Kasumi-1 (cell line): ENCODE measurements at places on chromosomes 1 and 21.
A peak's percentile ranks its signal among the peaks of the same experiment; 100 is the strongest.

DNA sequence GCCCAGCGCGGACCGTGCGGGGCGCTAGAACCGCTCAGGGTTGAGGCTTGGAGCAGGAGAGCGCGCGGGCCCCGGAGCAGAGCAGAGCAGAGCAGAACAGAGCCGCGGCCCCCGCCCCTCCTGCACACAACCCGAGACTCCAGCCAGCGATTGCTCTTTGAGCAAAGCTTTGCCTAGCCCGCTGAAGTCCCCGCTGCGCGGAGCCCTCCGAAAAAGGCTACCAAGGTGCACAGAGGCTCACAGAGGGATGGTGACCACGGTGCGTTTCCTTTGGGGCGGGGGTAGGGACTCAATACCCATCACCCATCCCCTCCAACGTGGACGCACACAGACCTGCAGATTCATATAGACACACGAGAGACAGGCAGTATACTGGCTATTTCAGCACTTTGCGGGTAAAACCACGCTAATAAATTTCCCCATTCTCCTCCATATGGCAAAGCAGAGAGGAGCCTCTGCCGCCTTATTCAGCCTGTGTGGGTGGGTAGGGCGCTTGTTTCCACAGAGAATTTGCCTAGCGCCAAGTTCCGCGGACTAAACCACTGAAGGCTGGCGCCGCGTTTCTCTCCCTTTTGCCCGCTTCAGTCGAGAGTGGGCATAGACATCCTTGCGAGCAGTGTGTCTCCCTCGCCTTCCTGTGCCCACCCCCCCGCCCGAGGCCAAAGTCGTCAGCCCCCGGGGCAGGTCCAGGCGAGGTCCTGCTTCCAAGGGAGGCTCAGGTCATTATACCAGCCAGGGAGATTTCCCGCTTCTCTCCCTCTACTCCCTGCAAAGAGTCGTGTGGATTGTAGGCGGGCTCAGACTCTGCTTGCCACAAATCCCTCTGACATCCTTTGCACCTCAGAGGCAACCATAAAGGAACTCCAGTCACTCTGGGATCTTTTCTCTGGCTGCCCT, 8.5 kb downstream of the HLX start:
- DNase-seq = no peak

- no peak for DNase-seq
Observed at GRCh38 chr1:101566883-101567538, 330.2 kb downstream of the S1PR1 start.

- DNase-seq = no peak
Observed at GRCh38 chr1:167373986-167374385, 144.3 kb downstream of the CD247 start.

- DNase-seq = no peak
Observed at GRCh38 chr1:192626366-192627179, 9.4 kb upstream of the RGS13 start.

GRCh38 chr1:14181191-14181795, 417.2 kb upstream of the KAZN start:
- DNase-seq = no peak

DNA sequence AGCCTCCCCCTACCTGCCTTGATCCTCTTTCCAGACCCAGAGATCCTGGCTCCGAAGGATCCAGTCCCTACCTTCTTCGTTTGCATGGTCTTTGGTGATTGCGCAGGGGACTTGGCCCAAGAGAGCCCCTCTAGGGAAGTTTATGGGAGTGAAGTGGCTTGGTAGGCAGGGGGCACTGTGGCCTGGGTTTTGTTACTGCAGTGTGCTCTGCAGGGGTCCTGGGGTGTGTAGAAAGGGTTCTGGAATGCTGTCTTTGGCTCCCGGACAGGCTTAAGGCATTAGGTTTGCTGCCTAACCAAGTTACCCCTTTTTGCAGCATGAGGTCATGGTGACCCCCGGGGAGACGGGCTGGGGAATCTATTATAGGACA, 3.8 kb downstream of the ATP8B2 start:
- no peak for DNase-seq

DNA sequence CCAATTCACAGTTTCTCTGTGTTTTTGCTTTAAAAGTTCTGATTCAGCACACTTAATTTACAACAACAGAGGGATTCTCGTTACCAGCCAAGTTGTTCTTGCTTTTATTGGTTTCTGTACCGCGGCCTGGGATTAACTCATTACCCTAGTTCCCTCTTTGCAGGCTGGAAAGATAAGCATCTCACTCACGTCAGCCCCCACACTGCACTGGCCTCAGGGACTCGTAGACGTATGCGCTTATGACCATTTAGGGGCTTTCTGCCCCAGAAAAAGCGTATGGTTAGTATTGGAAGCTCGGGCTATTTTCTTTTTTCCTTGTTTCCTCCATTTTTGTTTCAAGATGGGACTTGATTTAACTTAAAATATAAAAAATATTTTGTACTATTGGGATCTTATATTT, 76.0 kb downstream of the POFUT2 start:
- no peak for DNase-seq

DNA sequence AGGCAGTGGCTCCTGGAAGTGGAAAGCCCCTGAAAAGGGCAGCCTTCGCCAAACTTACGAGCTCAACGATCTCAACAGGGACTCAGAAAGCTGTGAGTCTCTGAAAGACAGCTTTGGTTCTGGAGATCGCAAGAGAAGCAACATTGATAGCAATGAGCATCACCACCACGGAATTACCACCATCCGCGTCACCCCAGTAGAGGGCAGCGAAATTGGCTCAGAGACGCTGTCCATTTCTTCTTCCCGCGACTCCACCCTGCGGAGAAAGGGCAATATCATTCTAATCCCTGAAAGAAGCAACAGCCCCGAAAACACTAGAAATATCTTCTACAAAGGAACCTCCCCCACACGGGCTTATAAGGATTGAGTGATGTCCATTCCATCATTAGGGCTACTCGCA, 42.4 kb downstream of the PLPPR4 start:
- DNase-seq = no peak

DNA sequence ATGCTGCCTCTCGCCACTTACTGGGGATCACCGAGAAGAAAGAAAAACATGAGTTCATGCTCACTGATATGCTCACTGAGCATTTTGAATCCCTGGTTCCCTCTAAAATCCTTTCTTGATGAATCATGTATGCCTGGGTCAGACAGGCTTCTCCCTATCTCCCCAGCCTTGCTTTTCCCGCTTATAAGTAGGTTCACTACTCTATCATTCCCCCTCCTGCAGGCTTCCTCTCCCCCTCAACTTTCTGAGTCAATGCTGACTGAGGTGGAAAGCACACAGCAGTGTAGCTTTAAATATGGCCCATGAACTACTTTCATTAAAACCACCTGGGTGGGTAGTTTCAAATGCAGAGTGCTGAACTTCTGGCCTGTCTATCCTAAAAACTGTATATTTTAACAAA, 41.7 kb downstream of the FMO4 start:
- no peak for DNase-seq

DNA sequence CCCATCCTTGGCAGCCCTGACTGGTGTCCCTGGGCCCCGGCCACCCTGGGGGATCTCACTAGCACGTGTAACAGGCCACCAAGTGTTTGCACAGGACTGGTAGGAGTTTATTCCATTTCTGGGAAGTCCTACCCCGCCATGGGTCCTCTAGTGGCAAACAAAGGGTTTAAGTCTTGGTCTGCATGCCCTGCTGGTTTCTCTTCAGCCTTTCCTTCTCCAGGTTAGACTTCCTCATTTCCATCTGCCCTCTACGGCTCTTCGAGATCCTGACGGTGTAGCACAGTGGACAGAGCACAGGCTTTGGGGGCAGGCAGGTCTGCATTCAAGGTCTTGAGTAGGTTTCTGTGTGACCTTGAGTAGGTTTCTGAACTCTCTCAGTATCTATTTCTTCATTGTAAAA, 2.8 kb downstream of the AGTRAP start:
- peak; percentile 61 for DNase-seq

DNA sequence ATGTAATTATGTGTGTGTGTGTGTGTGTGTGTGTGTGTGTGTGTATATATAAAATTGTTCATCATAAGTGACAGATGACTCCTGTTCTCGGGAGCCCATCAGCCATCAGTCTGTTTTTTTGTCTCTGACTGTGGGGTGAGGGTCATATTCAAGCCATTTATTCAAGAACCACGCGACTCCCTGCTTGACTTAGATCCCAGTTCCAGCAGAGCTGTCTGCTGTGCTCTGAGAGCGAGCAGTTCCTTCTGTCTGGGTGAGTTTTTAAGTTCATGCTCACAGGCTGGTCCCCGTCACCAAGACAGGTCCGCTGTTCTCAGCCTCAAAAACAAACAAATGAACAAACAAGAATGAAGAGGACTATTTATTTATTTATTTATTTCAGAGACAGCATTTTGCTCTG, 18.3 kb upstream of the NPPB start:
- DNase-seq = no peak

DNA sequence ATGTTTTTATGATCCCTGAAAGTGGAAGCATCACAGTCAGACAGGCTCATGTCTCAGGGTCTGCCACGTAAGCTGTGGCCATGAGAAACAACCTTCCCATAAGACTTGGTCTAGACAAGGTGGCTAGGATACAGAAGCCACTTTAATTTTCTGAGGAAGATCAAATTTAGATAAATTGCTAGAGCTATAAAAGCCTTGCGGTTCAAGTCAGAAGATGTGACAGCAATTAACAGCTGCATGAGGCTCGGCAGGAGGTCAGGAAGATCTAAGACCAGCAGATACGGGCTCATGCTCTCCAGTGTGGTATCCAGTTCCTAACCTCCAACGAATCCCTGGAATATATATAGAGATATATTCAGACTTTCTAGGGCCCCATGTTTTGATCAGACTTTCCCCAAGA, 577.1 kb downstream of the PLPP3 start:
- no peak for DNase-seq

- peak; percentile 64 for DNase-seq
Observed at GRCh38 chr1:30757352-30758120, at the start of gene LAPTM5. LAPTM5 (minus strand) TSS chr1:30757774; CDS start chr1:30757745, 29 bp downstream.

DNA sequence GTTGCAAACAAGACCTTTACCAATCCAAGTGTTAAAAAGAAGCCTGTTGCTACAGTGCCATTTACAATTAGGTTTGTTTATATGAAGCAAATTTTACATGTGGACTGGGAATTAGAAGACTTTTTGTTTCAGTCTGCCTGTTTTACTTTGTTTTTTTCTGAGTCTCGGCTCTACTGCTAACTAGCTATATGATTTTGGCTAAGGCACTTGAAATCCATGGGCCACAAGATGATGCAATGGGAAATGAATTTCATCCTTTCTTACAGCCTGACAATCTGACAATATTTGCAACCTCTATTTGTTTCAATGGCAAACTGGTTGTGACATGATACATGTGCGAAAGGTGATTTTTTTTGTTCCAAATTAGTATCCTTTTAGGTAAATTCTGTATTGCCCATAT, 3.7 kb upstream of the PEX11B start:
- DNase-seq = no peak

DNA sequence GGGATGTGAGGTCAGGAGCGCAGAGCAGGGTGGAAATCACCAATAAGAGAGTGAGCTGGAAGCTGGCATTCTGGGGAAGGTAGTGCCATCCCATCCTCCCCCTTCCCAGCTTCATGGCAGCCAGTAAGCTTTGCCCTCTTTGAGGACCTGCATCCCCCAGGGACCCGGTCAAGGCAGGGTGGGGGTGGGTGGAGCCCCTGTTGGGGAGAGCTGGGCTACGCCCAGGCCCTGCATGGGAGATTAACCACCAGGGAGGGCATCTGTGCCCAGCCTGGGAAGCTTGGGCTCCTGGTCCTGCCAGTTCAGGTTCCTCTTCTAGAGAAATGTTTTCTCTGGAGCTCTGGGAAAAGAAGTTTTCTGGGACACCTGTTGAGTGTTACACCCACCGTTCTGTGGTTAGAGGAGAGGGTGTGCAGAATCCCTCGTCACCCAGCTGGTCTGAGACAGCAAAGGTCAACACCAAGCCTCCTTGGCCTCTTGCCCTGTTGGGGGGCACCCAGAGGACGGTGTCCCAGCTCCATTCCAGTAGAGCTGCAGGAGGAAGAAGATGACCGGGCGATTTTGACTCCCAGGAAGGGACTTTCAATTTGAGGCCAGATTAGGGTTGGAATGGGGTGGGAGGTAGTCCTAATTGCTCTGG, 30.1 kb upstream of the TENT5C start:
- DNase-seq = no peak

DNA sequence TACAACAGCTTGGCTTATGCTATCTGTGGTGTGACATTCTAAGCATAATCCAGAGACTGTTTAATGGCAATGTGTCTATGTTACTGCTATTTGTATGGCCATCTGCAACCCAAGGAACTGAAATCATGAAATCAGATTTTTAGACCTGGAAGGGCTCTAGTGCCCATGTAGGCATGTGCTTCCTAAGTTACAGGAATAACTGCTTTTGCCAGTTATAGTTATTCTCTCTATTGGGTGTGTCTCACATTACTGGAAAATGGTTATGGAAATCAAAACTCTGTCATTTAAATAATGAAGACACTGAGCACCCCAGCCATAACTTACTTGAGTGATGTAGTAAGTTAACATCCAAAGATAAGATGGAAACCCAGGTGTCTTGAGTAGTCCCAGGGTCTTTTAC, 12.6 kb upstream of the JUN start:
- DNase-seq = no peak

GRCh38 chr1:155294520-155295182, 6.6 kb downstream of the PKLR start:
- DNase-seq = no peak

DNA sequence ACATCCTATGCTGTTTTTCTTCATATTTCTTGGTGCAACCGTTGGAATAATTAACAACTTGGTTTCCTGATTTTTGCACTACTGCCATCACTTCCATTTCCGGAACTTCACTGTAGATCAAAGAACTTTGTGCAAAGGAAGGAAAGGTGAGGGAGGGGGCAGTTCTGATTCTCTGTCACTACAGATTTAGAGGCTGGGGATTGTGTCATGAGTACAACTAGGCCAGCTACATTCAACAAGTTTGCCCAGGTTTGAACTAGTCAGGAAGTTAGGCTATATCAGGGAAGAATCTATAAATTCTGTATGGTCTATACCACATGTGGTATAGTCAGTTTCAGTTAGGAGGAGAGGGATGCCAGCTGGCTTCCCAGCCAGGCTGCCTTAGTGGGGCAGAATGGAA, 84.2 kb downstream of the RGL1 start:
- DNase-seq = no peak

GRCh38 chr1:1893291-1893985, 2.6 kb upstream of the GNB1 start:
- no peak for DNase-seq

GRCh38 chr21:42609811-42610210, 43.6 kb upstream of the PDE9A start:
- DNase-seq = no peak

DNA sequence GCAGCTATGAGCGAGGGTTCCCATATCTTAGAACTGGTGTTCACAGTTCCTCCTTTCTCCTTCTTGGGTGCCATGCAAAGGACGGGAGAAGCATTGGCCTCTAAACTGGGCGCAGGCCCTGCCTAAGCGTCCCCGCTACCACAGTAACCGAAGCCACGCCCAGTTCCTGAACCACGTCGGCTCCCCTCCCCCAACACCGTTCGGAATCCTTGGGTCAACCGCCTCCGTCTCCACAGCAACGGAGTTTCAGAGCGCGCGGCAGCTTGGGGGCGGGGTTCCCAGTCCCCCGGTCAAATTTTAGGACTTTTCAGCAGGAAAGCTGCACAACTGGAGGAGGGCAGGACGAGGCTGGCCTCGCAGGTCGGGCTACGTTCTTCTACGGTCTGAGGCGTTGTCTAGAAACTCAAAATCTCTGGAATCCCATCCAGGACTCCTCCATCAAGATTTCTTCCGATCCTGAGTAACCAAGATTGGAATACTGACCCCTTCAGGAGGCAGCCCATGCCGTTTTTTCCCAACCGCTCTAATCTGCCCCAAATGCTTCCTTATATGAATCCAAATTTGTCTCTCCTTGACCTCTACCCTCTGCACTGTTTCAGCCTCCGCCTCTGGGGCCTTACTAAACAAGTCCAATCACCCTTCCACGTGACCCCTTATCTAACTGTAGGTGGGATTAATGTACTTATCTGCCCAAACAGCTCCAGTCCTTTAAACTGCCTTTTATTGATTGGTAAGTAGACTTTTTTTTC, at the start of gene SPAG17:
Gene SPAG17, minus strand, starts transcription at position 145 of the 749 bp plus-strand sequence. Its CDS starts 71 bp downstream, at position 74.
- DNase-seq = no peak
